ENCODE measurements at places on chromosomes 7 and 10. TPM values are rescaled to one million over a fixed set of nuclear protein-coding genes. Genes with fewer than 3 reads are reported as not detected.

DNA sequence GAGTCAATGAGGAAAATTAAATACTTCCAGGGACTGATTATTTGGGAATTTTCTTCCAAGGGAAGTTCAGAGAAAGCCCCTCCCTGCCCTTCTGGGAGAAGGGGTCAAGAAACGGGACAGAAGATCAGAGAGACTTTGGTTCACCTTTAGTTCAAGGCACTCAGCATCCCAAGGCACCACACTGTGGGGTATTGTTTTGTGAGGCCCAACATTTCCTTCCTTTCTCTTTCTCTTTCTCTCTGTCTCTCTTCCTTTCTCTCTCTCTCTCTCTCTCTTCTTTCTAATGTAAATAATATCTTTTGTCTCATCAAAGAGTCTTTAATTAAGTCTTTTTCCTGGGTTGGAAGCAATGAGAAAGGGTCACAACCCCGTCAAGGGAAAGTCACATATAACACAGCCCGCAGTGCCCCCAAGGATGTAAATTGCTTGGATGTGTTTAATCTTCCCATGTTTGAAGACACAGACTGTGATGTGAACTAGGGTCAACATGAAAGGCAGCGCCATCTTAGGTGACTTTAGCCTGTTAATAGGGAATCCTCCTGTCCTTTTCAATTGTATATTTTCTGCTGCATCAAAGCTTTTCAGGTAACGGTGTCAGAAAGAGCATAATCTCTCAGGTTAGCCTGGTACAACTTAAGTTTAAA is 983.3 kb upstream of the C7orf33 start:
- no peak for DNase-seq

GRCh38 chr10:58765910-58766309 is 253.2 kb downstream of the BICC1 start:
- no peak for DNase-seq

DNA sequence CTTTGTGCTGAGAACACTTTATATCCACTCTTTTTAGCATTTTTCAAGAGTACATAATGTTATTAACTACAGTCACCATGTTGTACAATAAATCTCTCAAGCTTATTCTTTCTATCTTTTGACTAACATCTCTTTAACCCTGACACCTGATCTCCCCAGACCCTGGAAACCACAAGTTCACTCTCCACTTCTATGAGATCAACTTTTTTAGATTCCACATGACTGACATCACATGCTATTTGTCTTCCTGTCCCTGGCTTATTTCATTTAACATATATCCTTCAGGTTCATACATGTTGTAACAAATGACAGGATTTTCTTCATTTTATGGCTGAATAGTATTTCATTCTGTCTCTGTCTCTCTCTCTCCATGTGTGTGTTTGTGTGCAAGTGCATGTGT is 15.5 kb downstream of the SLC13A1 start:
- DNase-seq: no peak

- no peak for DNase-seq
These were observed 5.8 kb upstream of the POLM start for GRCh38 chr7:44087911-44088838.

Gene ZKSCAN5
- 8.8 TPM for total RNA-seq

- no peak for DNase-seq
These were observed 3.4 kb downstream of the PDGFA start for GRCh38 chr7:516216-516605.
